ENCODE measurements at places on chromosomes 7 and 10.

DNA sequence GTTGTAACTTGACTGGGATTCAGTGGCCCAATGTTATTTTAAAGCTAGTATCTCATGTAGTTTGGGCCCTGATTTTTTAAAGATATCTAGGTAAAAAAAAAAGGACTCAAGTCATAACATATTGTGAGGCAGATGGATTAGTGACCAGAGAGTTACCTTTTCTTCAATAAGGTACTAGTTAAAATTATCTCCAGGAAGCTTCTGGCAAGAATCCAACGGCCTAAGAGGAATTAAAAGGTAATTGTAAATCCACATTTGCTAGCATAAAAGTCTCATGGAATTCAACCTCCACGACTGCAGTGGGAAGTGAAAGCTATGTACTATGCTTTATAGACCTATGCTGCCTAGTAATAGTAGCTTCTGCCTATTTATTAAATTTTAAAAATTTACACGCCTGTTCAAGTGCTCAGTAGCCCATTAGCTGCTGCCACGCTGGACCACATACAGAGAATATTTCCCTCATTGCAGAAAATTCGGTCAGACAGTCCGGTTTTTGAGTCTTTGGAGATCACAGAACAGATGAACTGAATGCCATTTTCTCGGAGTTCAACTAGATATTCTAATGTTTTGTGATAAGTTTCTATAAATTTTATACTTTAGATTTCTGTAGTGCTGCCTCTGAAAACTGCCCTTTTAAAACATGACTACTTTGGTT, 118.4 kb downstream of the NSUN6 start:
- no peak for DNase-seq

GRCh38 chr10:30037620-30038336, 21.6 kb downstream of the JCAD start:
- DNase-seq = no peak

DNA sequence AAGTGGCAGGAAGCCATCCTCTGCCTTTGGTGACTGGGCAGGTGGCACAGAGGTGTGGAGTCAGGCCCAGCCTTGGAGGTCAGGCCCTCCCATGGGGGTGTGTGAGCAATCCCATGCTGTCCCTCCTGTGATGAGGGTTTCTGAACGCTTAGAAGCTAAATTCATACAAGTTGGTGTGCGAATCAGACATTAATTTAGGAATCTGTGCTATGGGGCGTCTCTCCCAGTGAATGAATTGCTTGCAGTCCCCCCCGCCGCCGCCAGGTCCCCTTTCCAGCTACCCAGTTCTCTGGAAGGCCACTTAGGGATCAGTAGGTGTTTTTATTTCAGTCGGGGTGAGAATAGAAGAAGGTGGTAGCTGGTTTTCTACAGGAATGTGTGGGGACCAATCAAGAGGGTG, 37.5 kb downstream of the LRRC18 start:
- no peak for DNase-seq

DNA sequence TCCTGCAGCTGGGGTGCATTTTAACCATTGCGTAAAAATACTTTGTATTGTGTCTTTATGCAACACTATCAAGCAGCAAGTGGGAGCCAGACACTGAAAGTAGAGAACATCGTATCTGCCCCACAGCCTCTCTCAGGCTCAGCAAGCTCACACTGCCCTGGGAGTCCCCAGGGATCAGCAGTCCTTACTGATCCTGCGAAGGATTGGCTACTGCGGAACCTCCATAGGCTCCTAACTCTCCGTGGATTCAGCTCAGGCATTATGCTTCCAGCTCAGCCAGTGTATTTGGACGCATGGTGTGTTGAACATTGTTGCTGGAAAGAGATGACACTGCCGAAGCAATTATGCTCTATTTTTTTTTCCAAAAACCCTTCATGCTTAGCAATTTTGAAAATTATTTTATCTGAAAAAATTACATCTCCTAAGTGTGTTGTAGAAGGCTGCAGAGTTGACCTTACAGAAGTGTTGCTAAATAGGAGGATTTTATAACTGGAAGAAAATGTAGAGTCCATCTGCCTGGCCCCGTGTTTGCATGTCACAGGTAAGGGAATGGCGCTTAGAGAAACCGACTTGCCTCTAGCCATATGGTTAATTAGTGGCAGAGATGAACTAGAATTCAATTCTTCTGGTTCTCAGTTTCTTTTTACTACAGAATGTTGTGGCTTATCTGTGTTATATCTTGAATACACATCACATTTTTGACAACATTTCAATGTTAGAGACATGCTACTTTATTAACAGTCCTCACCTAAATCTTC, 276.4 kb upstream of the COBL start:
- no peak for DNase-seq

DNA sequence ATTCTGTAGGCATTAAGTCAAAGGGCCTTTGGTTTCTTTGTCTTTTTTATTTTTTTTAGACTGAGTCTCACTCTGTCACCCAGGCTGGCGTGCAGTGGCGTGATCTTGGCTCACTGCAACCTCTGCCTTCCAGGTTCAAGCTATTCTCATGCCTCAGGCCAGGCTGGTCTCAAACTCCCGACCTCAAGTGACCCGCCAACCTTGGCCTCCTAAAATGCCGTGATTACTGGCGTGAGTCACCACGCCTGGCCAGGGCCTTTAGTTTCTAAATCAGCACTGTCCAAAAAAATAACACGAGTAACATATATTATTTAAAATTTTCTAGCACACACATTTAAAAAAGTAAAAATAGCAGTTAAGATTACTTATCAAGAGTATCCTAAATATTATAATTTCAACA, 11.1 kb upstream of the ACSL5 start:
- peak; percentile 41 for DNase-seq

DNA sequence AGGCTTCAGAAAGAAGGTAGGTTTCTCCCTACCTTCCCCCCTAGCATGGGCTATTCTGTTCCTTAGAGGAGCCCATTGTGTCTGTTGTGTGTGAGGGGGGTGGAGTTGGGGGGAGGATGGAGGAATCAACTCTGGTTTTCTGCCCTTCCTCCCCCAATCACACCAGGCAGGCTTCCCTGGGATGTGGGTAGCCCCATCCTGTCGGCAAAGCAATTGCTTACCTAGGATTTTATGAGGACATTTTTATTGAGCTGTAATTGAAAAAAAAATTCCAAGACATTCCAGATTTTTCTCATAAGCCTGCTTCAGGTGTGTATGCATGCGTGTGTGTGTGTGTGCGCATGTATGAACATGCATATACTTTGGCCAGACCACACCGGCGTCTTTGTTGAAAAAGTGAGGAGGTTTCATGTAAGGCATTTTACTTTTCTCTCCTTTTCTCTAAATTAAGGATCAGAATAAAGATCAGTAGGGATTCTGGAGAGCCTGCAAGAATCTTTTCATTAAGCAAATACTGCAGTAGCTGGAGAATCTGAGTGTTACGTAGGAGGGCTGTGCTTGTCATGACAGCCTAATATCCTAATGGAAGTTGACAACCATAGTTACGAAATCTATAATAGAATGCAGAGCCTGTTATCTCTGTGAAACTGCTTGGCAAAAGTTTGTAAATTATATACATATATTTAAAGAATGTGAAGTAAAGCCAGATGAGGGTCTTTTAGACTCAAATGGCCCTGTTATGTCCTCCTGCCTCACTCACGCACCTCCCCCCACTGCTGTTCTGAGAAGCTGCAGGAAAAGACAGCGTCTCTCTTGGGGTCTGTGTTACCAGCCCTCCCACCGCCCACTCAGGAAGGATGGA, 27.3 kb upstream of the SAMD8 start:
- no peak for DNase-seq

DNA sequence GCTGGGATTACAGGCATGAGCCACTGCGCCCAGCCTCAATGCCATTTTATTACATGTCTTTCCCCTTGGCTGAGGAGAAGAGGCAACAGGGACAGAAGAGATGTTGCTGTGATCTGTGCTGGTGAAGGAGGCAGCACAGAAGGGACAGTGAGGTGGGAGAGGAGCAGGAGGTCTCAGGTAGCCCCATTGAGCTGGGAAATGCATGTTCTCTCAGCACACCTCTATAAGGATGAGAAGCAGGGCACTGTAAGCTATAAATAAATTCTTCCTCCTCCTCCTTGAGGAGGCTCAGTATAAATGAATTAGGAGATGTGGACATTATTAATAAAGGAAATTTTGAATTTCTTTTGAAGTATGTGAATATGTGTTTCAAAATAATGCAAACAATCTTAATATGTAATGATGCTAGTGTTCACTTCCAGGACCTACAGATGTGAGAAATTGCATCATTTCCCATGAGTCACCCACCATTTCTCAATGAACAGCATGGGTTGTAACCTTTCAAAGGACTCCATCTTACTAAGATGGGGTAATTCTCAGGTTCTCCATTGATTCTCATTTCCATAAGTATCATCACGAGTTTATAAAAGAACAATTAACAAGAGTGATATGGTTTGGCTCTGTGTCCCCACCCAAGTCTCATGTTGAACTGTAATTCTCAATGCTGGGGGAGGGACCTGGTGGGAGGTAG, 88.9 kb upstream of the ODAD2 start:
- DNase-seq = no peak

- DNase-seq = no peak
Measured at GRCh38 chr10:78543031-78543748, 509.5 kb downstream of the RPS24 start.

DNA sequence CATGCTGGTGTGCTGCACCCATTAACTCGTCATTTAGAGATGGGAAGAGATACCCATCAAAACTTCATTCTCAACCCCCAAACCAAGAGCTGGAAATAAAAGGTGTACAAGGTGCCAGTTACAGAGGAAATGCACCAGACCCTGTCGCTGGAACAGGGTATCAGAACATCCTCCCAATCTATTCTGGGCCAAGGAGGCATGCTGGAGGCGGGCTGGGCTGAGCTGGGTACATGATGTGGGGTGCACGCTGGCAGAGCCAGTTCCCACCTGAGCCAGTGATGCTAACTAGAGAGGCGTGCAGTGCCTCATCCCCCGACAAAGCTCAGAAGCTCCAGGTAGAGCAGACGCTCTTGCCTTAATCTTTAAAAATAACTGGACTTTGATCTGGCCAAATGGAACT, 70.1 kb downstream of the NPSR1 start:
- no peak for DNase-seq

DNA sequence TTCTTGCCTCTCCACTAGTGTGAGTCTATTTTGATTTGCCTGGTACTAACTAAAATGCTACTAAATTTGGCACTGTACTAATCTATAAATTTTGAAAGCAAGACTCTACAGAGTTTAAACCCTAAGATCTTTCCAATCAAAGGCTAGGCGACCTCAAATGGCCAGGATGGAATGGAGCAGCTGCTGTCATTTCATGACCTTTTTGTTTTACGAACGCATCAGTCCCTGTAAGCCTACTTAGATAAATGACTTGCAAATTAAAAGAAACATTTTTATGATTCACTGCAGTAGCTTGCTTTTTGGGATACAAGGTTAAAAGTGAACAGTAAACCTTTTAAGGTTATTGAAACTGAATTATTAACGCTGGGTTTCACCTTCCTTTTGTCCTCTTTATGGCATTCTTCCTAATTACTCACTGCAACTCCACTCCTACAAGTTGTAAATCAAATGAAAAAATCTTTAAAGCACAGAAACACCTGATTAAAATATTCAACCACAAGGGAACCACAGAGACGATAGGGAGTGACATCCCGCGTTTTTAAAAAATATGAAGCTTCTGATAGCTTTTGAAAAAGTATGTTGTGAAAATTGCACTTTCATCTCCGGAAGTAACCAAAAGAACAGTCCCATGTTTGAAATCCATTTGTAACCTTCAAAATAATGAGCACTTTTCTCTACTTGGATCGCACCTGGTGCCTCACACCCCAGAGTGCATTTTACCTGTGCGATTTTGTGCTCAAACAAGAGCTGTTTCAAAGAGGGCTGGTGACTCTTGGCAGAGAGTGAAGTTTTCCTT, 595.1 kb downstream of the PARD3 start:
- no peak for DNase-seq

DNA sequence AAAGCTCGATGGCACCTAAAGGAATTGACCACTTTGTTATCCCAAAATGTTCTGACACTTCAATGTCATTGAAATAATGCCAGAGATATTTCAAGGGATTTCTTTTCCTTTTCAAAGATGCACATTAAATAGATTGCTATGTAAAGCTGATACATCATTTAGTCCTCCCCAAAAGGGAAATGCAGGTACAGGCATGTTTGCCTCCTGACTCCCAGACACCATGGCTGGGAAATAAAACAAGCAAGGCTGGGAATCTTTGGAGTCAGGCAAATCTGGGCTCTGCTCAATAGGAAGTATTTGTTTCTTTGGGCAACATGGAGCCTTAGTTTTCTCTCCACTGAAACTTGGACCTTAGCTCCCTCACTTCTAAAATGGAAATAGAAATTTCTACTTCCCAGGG, 230.8 kb upstream of the LRRTM3 start:
- DNase-seq = no peak

GRCh38 chr7:101792051-101792681, 25.3 kb upstream of the CUX1 start:
- DNase-seq = no peak

- no peak for DNase-seq
Measured at GRCh38 chr7:99624484-99624883, 7.7 kb downstream of the ZSCAN25 start.

DNA sequence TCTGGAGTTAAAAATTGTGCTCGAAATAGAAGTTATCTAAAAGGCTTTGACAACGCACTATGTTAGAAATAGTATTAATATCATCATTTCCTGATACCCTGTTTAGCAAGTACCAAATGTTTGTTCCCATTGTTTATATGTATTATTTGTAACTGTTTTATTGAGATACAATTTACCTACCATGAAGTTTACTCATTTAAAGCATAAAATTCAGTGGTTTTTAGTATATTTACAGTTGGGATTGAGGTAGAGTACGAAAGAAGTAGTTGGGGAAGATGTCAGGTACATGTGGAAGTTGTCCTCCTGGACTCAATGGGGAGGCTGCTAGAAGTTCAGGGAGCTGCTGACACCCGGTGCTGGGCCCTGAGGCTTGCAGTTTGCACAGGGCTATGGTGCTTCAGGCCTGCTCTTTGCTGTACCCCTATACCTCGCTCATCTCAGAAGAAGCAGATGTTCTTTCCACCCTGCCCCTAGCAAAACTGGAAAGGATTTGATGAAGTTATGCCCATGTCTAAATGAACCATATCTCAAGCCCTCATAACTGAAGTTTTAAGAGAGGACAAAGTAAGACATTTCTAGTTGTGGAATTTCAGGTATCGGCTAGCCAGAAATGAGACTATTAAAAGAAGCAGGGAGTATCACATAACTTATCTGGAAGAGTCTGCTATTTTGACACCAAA, 25.2 kb upstream of the WNT16 start:
- no peak for DNase-seq

- no peak for DNase-seq
Measured at GRCh38 chr7:69811476-69812308, 213.4 kb downstream of the AUTS2 start.

DNA sequence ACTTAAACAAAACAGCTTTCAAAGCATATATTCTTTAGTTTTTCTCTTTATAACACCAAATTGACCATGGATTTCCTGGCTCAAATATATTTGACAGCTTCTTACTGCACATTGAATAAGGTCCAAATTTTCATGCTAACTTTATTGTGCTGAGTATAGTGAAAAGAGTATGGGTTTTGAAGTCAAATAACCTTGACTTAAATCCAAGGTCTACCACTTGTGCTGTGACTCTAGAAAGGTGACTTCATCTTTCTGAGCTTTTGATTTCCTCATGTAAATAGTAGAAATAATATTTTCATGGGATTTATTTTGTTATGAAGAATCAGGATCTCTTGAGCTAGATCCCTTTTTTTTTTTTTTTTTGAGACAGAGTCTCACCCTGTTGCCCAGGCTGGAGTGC, 139.4 kb upstream of the GPR22 start:
- DNase-seq = no peak

- DNase-seq = no peak
Measured at GRCh38 chr10:15473396-15473767, 102.3 kb upstream of the FAM171A1 start.

GRCh38 chr7:81416659-81417058, 353.2 kb downstream of the HGF start:
- DNase-seq = no peak

Measured in heart left ventricle (tissue), 16 donors.